ENCODE measurements at places on chromosomes 13 and 19. TPM values are rescaled to one million over a fixed set of nuclear protein-coding genes. Genes with fewer than 3 reads are reported as not detected.

The TNFRSF19 gene
- total RNA-seq, result 38.9 TPM

The FAM83E gene
- total RNA-seq, result not detected

The SHC2 gene
- 24.2 TPM for total RNA-seq

The HS6ST3 gene
- 36.2 TPM for total RNA-seq

The ITGBL1 gene
- 45.7 TPM for total RNA-seq

The COX7A1 gene
- total RNA-seq, result 20.5 TPM

The ZNF525 gene
- total RNA-seq, result 14.8 TPM

The HRC gene
- 1.5 TPM for total RNA-seq

The PRKCSH gene
- 132 TPM for total RNA-seq

The DPY19L3 gene
- 53.3 TPM for total RNA-seq

The PNMA8B gene
- 17.7 TPM for total RNA-seq

The SPPL2B gene
- 30.2 TPM for total RNA-seq

The RASIP1 gene
- 11.9 TPM for total RNA-seq

The MUC16 gene
- under 0.01 TPM for total RNA-seq

The ZNF582 gene
- 8.7 TPM for total RNA-seq

The PCP2 gene
- total RNA-seq, result not detected

The TMEM238 gene
- total RNA-seq, result not detected

The CBARP gene
- 4.6 TPM for total RNA-seq

The DMAC2 gene
- total RNA-seq, result 29.2 TPM

The SLC25A42 gene
- total RNA-seq, result 9.9 TPM

Data from spinal cord (tissue), 10 donors.